Uterus (tissue), 4 donors: ENCODE measurements at places on chromosomes 11 and 22.

- DNase-seq, result peak; percentile 88
Measured at GRCh38 chr11:6646576-6646917, 9.1 kb downstream of the DCHS1 start.

- DNase-seq, result no peak
Measured at GRCh38 chr11:34988294-34989255, 72.2 kb downstream of the PDHX start.

GRCh38 chr11:8720868-8721608, 38.4 kb downstream of the RPL27A start:
- DNase-seq, result no peak

DNA sequence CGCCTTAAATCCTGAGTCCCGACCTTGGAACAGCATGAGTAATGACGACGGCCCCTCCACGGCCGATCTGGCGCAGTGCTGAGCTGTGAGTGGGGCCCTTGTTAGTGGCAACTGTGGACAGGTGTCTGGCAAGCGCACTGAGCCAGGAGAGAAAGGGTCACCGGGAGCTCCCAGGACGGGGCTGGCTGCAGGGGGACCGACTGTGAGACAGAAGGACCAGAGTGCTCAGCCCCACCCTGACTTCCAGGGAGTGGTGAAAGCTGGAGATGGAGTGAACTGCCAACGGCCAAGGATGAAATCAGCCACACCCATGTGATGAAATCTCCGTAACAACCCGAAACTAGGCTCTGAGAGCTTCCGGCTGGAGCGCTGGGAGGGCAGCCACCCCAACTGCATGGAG, 228.6 kb downstream of the BRD1 start:
- no peak for DNase-seq
